Panc1 (cell line): ENCODE measurements at places on chromosomes 5 and 9.
A peak's percentile ranks its signal among the peaks of the same experiment; 100 is the strongest.

DNA sequence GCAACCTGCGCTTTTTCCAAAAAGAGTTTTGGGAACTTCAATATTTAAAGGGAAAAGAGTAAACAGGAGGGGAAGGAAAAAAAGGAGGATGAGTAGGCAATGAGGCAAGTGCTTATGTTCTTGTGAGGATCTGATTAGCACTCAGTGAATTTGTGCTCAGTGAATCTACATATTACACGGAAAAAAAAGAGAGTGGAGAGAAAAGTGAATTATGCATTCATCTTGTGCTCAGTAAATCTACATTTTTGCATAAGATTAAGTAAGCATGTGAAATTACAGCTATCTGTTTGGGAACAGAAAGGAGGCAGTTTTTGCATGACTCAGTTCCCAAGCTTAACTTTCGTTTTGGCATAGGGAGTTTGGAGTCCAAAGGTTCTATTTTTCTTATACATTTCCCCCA lies 170.1 kb downstream of the CDH10 start:
- DNase-seq, result no peak

DNA sequence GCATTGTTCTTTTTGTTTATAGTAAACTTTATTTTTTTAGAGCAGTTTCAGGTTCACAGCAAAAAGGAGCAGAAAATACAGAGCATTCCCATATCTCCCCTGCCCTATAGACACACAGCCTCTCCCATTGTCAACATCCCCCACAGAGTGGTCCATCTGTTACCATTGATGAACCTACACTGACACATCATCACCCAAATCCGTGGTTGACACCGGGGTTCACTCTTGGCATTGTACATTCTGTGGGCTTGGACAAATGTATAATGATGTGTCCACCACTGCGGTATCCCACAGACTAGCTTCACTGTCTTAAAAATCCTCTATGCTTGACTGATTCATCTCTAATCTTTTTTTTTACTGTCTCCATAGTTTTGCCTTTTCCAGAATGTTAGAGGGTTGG lies 120.7 kb upstream of the SPATA31C2 start:
- no peak for DNase-seq

- DNase-seq, result peak; percentile 64
Measured at GRCh38 chr9:34254141-34254913, 74.7 kb downstream of the KIF24 start.

DNA sequence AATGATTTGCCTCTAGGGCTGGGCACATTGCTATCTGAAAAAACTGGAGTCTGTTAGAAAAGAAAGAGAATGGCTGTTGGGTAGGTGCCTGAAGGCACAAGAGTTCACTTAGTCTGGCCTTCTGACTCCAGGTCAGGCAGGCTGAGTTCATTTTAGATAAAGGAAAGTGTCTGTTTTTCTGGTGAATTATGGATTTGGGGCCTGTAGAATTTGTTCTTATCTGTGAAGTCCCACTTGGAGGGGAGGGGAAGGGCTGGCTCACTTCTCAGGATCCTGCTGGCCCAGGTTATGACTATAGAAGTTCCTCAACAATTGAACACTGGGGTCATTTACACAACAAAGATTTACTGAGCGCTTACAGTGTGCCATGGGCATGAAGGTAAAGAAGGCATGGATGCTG lies 11.5 kb upstream of the SEPTIN8 start:
- DNase-seq, result no peak

- no peak for DNase-seq
Measured at GRCh38 chr9:80522465-80522864, 950.7 kb downstream of the TLE4 start.
